ENCODE measurements at places on chromosomes 4 and X.

DNA sequence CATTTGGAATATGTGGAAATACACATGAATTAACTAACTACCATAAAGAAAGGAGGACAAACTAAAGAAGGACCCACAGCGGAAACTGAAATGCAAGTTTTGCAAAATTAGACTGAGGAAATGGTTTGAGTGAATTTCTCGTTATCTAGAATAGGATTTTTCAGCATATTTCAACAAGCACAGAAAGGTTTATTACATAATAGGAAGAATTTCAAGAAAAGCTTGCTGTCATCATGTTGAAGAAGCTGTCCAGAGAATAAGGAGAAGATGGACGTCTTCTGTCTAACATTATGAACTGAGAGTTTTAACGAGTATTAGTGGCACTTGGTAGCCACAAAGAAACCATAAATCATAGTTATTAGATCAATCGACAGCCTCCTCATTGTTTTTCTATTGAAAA, 45.0 kb downstream of the TEC start:
- no peak for DNase-seq

DNA sequence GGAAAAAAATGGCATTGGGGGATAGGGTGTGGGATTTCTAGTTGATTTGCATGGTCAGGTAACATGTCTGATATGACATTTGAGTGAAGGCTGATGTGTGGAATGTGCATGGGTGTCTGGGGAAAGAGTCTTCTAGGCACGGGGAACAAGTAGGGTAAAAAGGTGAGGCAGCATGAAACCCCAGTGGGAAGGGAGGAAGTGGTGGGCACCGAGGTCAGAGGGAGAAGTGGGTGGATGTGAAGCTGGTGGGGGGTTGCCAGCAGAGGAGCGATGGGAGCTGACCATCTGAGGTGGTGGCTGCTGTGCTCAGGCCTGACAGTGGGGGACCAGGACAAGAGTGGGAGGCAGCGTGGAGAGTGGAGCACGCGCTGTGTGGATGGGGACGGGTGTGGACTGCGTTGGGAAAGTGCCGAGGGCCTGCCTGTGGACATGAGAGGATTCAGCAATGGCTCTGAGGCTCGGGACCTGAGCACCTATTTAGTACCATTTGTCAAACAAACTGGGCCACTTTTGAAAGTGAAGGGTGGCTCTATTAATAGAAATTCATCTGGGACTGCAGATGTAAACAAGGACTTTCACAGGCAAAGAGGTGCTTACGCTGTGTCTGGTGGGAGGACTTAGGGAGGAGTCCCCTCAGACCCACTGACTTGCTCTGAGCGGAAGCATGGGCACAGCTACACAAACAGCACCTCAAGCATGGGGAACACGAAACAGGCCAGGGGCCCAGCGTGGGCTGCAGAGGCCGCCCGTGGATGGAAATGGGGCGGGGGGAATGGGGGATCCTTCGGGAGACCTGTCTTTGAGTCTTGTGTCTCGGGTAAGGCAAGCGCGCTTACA, 16.7 kb upstream of the S100P start:
- DNase-seq: no peak

DNA sequence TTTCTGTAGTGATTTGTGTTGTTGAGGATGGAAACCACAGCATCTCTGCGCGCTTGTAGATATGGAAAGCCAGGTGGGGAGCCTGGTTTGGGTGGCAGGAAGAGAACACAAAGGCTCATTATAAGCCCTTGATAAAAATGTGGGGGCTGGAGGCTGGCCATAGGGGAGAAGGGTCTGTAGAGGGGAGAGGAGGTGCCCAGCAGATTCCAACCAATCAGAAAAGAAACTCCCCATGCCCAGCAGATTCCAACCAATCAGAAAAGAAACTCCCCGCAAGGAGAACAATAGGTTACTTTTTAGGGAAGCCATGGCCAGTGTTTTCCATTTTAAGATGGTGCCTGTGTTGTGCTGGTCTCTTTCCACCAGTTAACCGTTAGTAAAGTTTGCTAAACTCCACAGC, 9.8 kb upstream of the CENPU start:
- DNase-seq: no peak

GRCh38 chr4:66693694-66694093, 851.6 kb downstream of the CENPC start:
- DNase-seq: no peak

GRCh38 chr4:38150766-38151165, 190.6 kb downstream of the PTTG2 start:
- DNase-seq: no peak

DNA sequence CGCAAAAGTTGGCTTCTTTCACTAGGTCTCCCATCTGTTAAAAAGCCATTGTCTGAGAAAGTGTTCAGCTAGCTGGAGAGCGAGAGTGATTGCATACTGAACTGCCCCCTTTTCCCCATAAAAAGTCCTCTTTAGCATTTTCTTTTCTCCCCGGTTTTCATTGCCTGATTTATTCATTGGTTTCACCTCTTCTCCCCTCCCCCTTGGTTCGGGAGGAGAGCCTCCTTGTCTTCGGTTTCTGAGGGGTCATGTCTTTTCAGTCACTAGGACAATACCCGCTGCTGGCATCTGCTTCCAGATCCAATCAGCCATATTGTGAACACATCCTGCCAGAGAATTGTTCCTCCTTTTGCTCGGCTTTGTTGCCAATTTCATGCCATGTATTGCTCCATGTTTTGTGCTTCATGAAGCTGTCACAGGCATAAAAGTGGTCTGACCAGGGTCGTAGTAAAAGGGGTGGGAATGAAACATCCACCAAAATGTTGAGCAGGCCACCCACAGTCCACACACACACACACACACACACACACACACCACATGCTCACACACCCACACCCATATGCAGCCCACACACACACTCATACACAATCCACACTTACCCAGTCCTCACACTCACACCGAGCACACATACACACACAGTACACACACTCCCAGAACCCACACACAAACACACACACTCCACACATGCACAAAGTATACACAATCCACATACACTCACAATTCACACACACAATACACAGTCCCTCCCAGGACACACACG, 136.0 kb downstream of the NKX6-1 start:
- no peak for DNase-seq

- DNase-seq: no peak
These were observed 20.8 kb upstream of the CEP135 start for GRCh38 chr4:55927803-55928437.

- DNase-seq: no peak
These were observed 1.9 kb downstream of the RNF4 start for GRCh38 chr4:2470791-2471190.

- no peak for DNase-seq
These were observed 275.7 kb upstream of the RASGEF1B start for GRCh38 chr4:81747242-81747930.

- no peak for DNase-seq
These were observed 73.1 kb downstream of the FAT1 start for GRCh38 chr4:186650401-186651180.

DNA sequence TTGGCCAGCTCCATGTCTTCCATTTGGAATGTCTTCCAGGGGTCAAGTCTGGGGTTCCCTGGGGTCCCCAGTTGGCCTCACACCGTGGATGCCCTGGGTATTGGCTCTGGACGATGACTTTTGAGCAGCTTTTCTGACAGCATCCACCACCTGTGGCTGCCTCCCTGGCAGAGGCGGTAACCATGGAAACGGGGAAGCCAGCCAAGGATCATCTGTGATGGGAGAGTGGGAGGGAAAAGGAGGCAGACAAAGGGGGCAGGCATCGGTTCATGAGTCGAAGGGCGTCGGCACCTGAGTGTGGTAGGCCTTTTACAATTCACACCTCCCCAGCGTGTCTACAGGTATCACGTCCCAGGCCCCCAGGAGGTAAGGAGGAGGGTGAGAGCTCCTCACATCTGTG, 152.2 kb downstream of the ASMT start:
- DNase-seq: no peak

GRCh38 chr4:186027405-186027804, 41.6 kb upstream of the TLR3 start:
- no peak for DNase-seq

GRCh38 chr4:81914623-81915022, 442.9 kb upstream of the RASGEF1B start:
- DNase-seq: no peak

GRCh38 chr4:41746440-41747229, 1.9 kb downstream of the PHOX2B start:
- no peak for DNase-seq

GRCh38 chr4:86043755-86044592, 315.9 kb downstream of the MAPK10 start:
- no peak for DNase-seq

GRCh38 chrX:33138677-33139249, 72.6 kb downstream of the DMD start:
- no peak for DNase-seq

DNA sequence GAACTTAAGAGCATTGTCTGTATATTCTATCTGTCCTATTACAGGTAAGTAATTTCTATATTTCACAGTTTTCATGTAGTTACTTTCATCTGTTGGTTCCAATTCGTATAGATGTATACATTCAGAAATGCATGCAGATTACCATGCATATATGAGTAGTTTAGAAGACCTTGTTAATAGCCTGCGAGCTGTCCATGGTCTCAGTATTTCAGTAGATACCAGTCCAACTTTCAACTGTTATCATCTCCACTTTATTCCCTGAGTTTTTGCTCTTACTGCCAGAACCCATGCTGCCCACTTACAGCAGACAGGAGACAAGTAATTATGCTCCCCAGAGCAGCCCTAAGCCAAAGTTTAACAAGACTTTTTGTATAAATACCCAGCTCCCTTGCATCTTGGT, 37.7 kb downstream of the VEGFC start:
- DNase-seq: no peak

GRCh38 chr4:186846426-186846825, 122.8 kb upstream of the FAT1 start:
- no peak for DNase-seq

GRCh38 chr4:1821679-1822567, 28.8 kb downstream of the FGFR3 start:
- no peak for DNase-seq

- DNase-seq: no peak
These were observed 20.3 kb upstream of the GTPBP6 start for GRCh38 chrX:338836-339400.

DNA sequence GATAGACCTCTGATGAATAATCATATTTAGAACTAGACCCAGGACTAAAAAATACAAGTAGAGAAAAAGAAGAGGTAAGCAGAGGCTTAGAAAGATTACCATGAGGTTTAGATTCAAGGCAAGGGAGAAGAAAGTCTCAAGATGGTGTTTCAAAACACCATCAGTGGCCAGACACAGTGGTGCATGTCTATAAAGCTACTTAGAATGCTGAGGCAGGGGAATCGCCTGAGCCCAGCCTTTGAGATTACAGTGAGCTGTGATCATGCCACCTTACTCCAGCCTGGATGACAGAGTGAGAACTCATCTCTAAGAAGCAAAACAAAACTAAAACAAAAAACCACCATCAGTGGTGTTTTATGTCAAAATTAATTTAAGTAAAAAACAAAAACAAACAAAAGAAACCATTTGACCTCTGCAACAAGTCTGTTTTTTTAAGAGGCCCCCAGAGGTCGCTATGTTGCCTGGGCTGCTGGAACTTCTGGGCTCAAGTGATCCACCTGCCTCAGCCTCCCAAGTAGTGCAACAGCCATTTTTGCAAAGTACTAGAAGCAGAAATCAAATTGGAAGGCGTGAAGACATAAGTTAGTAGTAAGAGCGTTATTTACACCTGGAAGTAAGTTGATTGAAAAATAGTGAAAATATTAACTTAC, 784.3 kb downstream of the ADGRL3 start:
- no peak for DNase-seq

DNA sequence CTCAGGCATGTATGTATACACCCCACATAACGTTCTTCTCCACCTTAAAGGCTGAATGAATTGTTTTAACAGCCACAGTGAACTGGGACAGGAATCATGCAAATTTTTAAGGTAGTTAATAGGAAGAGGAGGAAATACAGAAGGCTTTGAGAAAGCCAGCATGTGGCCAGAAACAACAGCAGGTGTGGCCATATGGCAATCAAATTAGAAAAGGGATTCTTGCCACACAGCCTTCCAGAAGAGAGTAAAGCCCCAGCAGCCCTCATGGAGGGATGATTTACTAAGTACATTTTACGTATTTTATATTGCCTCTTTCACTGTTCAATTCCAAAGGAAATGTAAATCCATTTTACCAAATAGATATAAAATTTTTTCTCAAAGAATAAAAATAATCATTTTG, 792.2 kb downstream of the ADGRL3 start:
- no peak for DNase-seq

- no peak for DNase-seq
These were observed 34.9 kb upstream of the NFKB1 start for GRCh38 chr4:102466298-102466697.

DNA sequence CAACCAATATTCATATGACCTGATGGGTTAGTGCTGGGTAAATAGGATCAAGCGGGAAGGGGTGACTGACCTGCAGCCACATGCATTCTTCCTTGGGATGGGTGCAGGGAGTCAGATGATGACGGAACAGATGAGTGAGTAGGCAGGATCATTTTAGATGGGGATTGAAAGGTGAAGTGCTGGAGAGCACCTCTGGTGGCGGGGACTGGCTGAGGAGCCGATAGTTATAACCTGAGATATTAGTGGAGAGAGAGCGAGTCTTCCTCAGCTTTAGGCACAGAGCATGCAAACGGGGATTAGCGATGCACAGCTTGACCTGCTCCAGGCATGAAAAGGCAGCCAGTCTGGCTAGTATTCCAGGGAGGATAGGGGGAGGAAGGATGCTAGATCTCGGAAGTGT, 99.1 kb downstream of the AFF1 start:
- no peak for DNase-seq

DNA sequence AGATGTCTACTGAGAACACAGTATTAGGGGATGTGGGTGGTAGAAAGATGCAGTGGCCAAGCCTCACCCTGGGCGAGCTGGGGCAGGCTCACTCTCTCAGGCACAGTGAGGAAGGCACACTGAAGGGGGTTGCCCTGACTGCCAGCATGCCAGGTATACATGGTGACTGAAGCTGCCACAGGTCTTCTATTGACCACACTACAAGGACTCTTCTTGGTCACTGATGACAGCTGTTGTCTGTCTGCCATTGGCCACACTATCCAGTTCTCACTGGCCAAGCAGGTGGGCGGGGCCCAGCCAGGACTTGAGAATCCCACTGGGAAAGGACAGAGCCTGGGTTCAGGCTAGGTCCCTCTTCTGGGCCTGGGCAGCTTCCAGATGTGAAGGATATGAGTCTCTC, 39.7 kb upstream of the TBC1D14 start:
- DNase-seq: no peak

DNA sequence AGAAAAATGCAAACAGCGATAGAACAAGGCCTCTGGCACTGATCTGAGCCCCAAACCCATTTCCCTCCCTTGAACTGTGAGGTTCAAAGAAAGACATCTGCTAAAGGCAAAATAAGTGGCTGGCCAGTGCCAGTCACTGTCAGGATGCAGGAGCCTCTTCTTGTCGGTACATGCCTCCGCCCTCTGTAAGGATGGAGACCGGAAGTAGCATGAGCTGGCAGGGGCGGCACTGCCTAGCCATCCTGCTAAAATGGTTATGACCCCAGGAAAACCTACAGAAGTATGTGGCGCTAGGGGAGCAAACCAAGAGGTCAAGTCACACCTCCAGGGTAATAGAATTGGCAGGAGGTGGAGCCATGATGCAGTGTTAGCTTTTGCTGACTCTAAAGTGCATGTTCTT, 180.3 kb downstream of the DCLK2 start:
- DNase-seq: no peak

All from stimulated activated CD4-positive, alpha-beta T cell treated with anti-CD3 and anti-CD28 coated beads, Interleukin-15, amount 100 ng/mL, for 1 hour (primary cell).